ENCODE measurements at places on chromosomes 2 and 18.

- no peak for DNase-seq
These were observed 364.5 kb upstream of the CDH2 start for GRCh38 chr18:28541276-28541930.

DNA sequence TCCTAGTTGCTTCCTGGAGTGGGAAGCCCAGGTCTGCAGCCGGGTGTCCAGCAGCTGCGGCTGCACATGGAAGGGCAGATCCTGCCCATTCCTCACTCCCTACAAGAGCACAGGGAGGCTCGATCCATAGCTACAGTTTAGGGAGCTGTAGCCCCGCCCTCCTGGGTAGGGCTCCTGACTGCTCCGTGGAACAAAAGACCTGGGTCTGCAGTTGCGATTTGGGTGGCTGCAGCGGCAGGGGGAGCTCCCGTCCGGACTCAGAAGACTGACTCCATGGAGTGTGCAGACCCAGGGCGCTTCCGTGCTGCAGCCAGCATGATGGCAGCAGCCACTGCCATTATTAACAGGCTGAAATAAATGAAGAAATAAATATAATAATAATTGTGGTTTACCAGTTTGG is 157.3 kb downstream of the CTNNA2 start:
- DNase-seq = no peak

DNA sequence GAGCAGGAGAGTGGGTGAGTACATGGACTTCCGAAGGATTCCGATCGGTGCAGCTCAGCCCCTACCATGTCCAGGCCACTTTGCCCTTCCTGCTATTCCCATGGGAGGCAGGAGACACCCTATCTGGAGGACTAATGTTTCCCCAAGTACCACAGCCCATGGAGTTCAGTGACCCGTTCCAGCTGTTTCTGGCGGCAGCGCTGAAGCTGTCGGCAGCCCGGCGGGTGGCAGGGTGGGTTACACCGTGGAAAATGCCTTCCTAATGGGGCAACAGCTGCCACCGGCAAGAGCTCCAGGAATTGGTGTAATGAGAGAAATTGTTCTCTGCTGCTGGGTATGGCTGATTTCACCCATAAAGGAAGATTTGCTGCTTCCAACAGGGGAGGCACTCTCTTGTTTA is 98.3 kb downstream of the MYCN start:
- no peak for DNase-seq

GRCh38 chr2:24015562-24016375 is 5.9 kb downstream of the MFSD2B start:
- peak; percentile 47 for DNase-seq

DNA sequence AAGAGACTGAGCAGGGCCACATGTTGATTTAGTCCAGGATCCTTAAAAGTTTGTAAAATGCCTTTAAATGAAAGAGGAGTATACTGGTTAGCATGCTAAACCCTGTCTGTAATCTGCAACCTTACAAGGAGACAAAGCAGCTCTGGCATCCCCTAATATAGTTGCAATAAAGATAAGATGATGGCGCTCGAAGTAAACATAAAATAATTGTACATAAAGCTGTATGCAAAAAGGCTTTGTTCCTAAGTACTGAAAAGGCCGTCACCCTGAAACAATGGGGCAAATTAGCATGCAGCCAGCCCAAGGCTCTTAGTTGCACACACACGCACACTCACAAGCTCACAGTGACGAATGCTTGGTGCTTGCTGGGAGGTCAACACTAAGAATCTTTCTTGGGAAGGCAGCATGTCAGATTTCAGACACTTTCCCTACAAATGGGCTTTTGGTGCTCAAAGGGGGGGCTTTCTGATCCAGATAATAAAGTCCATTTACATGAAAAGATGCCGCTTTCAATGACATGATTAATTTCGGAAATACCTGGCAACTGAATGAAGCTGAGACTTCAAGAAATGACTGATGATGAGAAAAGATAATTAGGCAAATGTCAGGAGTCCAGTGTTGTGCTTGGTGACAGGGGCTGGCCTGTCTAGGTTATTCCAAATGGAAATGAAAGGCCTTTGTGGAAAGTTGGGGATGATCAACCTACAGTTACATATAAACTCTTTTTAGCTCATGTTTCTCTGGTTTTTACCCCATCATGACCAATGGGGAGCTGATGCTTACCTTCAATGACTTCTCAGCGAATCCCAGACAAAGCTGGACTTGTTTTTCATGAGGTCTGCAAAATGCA is 370.3 kb downstream of the MEIS1 start:
- no peak for DNase-seq

DNA sequence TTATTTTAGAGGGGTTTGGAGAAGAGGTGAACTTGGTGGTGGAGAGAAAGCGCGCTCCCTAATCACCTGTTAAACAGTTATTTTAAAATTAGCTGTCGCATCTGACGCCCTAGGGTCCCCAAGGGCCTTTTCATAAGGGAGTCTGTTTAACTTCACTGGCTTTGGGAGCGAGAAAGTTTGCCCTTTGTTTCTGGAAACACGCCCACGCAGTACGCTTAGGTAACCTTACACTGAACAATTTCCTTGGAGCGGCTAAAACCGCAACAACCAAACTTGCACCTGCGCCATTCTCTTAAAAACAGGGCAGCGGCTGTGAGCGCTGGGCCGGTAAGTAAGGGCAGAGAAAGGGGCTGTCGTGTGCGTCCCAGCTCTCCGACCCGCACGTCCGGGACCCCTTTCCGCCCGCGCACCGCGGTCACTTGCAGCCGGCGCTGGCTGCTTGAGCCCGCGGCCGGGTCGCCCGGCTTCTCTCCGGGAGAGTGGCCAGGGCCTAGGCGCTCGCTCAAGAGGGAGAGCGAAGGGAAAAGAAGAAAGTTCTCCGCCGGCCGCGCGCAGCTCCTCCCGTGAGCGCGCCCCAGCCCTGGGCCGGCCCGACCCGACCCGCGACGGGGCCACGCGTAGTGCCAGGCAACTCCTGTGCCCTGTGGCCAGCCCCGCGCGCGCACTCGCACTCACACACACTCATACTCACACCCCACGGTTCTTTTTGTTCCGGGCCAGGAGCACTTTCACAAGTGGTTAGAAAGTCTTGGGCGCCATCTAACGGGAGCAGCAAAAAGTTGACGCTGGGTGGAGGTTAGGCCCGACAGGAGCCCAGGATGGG is 19.2 kb downstream of the POU3F3 start:
- DNase-seq = peak; percentile 8

GRCh38 chr2:168884975-168885374 is 5.3 kb downstream of the SPC25 start:
- no peak for DNase-seq

- DNase-seq = no peak
These were observed 4.0 kb downstream of the GPR155 start for GRCh38 chr2:174482854-174483253.

DNA sequence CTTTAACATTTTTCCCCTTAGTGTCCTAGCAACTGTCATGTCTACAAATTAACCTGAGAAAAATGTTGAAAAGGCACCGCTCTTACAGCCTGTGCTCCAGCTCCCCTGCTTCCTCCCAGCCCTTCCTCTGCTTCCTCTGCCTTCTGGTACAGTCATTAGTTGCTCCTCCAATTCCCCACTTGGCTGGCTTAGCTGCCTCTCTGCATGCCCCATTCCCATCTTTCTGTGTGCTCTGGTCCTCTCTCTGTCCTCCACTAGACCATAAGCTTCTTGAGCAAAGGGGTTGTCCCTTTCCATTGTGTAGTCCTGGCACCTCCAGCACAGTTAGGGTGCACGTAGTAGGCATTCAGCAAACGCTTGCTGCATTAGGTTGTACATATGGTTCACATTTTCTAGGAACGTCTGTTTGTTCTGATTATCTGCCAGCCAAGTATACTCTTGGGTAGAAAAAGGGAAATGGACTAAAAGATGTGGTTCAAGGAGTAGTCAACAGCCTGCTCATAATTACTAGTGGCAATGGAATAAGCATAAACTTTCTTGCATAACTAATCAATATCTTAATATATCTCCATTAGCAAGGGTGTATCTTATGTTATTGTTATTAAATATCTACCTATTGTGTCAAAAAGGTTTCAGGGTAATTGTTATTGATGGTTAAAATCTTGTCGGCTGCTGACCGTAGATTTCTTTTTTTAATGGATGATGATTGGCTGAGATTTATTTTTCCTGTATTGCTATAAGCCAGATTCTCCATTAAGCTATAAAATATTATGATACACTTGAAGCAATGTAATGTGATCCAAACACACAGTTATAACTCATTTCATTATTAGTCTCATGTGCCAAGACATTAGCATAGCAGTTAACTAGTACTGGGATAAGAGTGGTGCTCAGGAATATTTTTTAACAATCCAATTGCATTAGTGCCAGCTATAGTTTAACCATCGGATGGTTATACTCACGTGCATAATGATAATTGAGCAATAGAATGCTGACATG is 340.1 kb downstream of the SLC4A3 start:
- no peak for DNase-seq

DNA sequence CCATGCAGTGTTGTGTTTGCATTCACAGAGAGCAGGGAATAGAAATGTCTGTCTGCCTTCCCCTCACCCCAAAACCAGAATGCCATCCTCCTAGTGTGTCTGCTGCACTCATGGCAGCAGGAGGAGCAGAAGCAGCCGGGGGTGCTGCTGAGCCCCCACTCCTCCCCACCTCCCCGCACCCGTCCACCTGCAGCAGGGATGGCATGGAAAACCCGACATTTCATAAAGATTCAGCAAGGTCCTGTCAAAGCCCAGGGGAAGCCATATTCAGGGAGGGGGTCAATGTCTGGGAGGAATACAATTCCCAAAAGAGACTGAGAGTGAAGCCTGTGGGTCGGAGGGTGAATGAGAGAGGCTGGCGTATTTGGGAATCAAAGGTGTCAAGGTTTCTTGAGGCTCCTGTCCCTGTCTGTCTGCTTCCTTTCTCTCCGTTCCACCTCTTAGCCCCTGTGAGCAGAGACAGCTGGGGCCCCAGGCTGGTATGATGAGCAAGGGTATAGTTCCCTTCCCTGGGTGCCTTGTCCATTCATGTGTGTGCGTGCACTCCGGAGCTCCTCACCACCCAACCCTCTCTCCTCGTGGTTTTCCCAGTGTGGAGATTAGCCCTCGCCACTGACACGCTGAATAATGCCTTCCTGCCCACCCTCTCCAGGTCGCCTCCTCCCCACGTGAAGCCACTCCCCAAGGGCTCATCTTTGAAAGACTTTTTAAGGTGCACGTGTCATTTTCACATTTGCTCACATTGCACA is 133.5 kb upstream of the ZNF236 start:
- no peak for DNase-seq

DNA sequence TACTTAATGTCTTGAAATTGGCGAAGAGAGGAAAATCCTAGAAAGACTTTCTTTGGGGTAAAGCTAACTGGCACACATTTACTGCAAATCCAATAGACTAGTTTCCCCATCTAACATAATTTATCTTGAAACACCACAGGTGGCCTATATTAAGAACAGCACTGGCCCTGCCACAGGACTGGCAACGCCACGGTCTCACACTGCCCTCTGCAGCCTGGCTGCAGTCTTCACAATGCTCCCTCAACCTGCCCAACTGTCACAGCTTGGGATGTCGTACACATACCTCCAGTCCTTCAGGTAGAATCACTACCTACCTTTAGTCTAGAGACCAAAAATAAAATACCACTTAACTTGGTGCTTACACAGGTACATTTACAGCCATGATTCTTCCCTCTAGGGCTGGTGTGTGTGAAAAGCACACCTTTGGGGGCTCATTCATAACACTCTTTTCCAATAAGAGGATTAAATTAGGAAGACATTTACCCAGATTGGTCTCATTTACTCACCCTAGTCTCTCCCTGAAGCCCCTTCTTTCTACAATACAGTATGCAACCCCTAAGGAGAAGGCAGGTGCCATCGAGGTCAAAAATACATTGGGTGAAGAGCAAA is 222.2 kb downstream of the C1D start:
- peak; percentile 59 for DNase-seq

DNA sequence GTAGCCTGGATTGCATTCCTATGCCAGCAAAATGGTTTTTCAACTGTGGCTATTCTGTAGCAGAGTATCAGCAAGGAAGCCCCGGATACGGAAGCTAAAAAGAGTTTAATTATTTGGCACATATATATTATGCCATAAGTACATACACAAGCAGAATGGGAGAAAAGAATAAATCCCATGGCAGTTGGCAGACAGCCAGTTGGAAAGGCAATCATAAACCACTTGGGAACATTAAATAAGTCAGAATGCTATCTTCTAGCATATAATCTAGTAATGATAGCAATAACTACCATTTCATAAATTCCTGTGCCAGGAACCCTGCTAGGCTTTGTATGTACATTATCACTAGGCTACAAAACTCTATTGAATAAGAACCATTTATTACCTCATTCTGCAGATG is 26.0 kb downstream of the GALNT5 start:
- DNase-seq = no peak

- no peak for DNase-seq
These were observed 140.7 kb downstream of the ZNF516 start for GRCh38 chr18:76354348-76354747.

- DNase-seq = no peak
These were observed 28.3 kb upstream of the NTSR2 start for GRCh38 chr2:11698009-11698922.

DNA sequence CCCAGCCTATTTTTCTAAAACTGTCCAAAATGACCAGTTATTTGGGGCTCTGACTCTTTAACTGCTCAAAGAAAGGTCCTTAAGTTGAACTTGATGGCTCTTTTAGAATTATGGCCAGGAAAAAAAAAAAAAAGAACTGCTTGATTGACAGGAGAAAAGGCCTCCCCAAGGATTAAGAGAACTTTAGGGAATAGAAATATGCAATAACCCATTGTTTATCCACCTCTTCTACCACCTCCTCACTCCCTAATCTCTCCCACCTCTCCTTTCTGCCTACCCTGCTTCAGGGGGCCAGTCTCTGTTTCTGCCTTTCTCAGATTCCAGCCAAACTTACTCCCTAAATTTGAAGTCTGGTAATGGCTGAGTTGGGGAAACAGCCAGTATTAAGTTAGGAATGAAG is 5.7 kb upstream of the STRN start:
- no peak for DNase-seq

GRCh38 chr2:151691631-151692030 is 42.6 kb downstream of the NEB start:
- no peak for DNase-seq

DNA sequence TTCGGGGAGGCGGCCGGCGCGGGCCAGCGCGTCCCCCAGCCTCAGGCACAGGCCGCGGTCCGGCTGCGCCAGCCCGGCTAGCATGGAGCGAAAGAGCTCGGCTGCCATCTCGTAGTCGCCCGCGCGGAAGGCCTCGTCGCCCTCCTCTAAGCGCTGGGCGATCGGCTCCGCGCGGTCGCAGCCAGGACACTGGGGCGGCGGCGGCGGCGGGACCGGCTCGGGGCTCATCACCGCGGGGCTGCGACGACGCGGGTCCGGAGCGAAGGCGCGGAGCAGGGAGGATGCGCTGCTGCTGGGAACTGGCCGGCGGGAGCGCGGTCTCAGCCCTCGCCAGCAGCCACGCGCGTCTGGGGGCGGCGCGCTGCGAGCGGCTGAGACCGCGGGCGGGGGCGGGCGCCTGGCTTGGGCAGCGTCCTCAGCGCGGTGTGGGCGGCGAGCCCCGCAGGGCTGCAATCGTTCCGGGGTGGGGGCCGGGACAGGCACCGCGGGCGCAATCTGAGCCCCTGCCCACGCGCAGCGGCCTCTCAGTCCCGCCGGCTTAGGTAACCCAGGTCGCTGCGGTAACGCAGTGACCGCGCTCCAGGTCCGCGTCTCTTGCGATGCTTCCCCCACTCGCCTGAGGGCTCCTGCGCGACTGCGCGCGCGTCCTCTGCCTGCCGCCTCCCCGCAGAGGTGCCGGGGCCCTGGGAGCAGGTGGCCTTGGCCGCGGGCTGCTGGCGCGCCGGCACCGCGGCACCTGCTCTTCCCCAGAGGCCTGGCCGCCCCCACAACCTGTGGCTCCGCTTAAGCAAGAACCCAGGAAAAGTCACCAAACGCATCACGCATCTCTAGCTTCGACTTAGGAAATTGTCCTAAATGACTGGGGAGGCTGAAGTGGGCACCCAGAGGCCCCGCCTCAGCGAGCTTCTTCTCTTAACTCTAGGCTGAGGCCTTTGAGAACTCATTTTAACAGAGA is at the start of gene LONRF2:
LONRF2 (minus strand) TSS at position 636 of the 955 bp plus-strand sequence; CDS start at position 228, 408 bp downstream.
- no peak for DNase-seq

All from AG04450 (cell line).